ENCODE measurements at places on chromosomes 6 and 20.

DNA sequence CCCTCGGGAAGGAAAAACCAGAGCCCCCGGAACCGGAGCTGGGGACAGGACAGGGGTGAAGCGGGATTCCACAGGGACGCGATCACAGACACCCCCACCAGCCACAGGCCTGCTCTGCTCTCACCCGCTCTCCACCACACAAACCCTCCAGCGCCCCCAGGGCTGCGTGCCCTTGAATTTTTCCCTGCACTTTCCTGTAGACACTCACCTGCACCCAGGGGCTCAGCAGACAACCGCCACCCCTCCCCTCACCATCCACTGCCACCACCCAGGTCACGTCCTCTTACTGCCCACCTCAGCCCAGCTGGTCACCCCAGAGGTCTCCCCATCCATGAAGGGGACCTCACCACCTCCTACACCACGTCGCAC lies 631 bp downstream of the ULBP2 start:
- no peak for DNase-seq

GRCh38 chr6:113406048-113406695 lies 451.0 kb upstream of the MARCKS start:
- DNase-seq, result no peak

DNA sequence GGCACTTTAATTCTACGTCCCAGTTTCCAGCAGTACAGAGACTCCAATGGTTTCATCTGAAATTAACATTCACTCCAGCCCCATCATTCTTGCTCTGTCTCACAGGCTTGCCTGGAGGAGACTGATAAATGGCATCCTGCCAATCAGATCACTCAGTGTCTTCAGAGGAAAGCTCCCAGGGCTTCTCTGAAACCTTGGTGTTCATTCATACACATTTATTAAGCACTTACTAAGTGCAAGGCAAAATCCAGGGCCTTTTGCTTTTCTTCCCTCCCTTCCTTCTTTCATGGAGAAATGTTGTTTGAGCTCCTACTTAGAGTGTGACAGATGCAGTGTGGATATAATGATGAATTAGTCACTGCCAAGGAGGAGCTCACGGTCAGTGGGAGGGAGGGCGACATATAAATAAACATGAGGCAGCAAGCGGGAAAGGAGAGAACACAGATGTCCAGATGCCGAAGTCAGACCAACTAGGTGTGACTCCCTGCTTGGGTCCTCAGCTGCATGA lies 106.7 kb upstream of the DTNBP1 start:
- DNase-seq, result no peak

DNA sequence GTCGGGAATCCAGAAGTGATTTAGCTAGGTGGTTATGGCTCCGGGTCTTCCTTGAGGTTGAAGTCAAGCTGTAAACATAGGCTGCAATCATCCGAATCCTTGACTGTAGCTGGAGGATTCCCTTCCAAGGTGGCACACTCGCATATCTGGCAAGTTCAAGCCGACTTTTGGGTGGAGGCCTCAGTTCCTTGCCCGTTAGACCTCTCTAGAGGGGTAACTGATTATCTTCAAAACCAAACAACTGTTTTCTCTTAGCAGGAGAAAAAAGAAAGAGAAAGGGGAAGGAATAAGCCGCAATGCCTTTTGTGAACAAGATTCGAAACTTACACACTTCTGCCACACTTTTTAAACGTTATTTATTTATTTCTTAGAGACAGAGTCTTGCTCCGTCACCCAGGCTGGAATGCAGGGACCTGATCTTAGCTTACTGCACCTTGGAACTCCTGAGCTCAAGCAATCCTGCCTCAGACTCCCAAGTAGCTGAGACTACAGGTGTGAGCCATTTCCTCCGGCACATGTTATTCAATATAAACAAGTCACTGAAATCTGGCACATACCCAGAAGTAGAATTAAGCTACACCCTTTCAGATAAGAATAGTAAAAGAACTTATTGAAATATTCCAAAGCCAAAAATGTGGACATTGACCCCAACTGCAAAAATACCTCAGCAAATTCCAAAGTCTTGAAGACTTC lies 76.3 kb downstream of the HFE start:
- no peak for DNase-seq

- no peak for DNase-seq
These were observed 28.2 kb upstream of the NOX3 start for GRCh38 chr6:155483858-155484257.

GRCh38 chr6:26056583-26057350 lies 30.5 kb upstream of the HFE start:
- peak; percentile 33 for DNase-seq

- no peak for DNase-seq
These were observed 662 bp upstream of the SLC9A8 start for GRCh38 chr20:49811825-49812506.

GRCh38 chr6:155701342-155701741 lies 245.7 kb upstream of the NOX3 start:
- DNase-seq, result no peak

- no peak for DNase-seq
These were observed 125.0 kb upstream of the HDGFL1 start for GRCh38 chr6:22444330-22444729.

- DNase-seq, result no peak
These were observed 5.8 kb downstream of the SGK1 start for GRCh38 chr6:134312038-134312660.

- no peak for DNase-seq
These were observed 775.6 kb downstream of the PHF3 start for GRCh38 chr6:64411226-64411625.

- DNase-seq, result no peak
These were observed 729.2 kb upstream of the MARCKS start for GRCh38 chr6:113127786-113128419.

DNA sequence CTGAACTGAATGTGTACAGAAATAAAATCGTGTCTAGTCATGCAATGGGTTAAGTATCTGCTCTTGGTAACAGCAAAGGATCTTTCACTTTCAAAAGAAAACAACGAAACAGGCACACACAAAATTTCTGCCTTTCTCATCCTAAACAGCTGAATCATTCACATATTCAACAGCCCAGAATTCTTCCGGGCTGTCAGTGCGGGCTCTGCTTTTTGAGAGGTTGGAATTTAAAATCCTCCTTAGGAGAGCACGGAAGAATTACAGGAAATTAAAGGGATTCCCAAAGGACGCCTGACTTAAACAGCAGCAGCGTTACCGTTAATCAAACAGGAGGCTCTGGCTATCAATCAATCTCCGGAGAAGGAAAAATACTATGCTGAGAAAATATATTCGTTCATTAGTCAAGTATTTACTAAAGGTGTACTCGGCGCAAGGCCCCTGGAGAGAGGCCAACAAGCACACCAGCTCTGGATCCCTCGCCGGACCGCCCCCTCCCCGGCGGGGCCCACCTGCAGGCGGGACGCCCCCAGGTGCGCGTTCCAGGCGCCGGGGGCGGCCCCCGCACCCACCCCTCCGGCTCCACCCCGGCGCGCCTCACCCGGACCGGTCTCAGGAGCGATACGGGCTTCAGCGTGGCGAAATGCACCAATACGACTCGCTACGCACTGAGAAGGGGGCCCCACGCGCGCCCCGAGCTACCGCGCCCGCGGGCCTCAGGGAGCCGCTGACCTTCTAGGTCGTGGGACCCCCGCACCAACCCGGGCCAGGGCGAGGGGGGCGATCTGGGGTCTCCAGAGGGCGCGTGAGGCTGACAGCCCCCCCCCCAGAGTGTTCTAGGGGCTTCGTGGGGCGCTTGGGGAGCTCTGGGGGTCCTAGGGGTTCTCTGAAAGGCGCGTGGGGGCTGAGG lies 1.0 kb downstream of the NAPB start:
- peak; percentile 50 for DNase-seq

- no peak for DNase-seq
These were observed 42.4 kb downstream of the ARHGAP18 start for GRCh38 chr6:129667621-129668020.

GRCh38 chr6:147528511-147529145 lies 20.1 kb downstream of the SAMD5 start:
- no peak for DNase-seq

- DNase-seq, result no peak
These were observed 987.0 kb downstream of the HACE1 start for GRCh38 chr6:103872678-103873077.

DNA sequence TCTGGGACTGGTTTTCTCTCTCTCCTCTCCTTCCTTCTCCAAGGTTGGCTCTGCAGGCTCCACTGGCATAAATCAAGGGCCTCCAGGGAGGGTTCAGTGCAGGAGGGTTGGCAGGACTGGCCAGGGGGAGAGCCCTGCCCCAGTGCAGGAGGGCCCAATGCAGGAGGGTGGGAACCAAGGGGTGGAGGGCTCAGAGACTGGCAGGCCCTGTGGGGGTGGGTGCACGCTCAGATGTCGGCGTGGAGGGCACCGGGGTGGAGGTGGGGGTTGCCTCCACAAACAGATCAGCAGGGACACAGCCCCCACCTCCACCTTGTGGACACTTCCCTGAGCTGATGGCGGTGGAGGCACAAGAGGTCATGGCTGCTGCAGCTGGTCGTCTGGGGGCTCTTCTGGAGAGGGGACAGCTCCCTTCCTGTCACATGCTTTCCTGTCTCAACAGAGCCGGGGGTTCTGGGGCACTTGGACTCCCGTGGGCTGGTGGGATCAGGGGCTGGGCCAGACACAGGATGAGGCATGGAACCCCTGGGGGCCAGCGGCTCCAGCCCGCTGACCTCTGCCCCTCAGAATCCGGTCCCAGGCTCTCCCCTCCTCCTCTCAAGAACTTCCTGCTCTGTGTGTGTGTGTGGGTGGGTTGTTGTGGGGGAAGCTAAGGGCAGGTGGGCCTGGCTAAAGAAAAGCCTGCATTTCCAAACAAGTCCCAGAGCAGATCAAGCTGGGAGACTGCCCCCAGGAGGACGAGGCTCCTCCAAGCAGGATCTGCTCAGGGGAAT lies 2.7 kb upstream of the ABHD16B start:
- no peak for DNase-seq

GRCh38 chr6:35603326-35604202 lies 85.2 kb downstream of the FKBP5 start:
- DNase-seq, result no peak

- DNase-seq, result no peak
These were observed 38.7 kb downstream of the KAT14 start for GRCh38 chr20:18176318-18176785.

- no peak for DNase-seq
These were observed 146.6 kb upstream of the GLP1R start for GRCh38 chr6:38901802-38902522.

DNA sequence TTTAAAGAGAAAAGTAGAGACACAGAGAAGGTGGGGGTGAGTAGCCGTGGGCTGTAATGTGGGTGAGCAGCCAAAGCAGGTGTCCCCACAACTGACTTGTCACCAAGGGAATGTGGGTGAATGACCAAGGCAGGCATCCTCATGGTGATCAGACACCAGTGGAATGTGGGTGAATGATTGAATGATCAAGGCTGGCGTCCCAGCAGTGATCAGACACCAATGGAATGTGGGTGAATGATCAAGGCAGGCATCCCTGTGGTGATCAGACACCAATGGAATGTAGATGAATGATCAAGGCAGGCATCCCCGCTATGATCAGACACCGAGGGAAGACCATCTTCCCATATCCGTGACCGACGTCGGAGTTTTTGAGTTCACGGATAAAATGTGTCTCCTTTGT lies 49.8 kb upstream of the OR14J1 start:
- DNase-seq, result no peak

DNA sequence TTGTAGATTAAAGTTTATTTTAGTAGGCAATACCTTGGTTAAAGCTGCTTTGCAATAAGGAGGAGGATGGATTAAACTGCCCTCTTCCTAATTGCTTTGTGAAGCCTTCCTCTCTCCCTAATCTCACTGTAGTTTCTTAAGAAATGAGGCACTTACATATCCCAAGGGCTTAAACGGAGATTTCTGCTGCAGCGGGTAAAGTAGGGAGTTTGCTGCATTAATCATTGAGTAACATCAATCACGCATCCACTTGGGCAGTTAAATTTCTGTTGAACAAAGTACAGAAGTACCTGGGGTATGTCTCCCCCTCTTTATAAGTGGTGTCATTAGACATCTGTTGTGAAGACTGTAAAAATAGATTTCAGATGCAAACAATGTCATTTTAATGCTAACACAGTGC lies 29.5 kb upstream of the ARID1B start:
- no peak for DNase-seq

GRCh38 chr6:151007922-151008321 lies 142.4 kb downstream of the MTHFD1L start:
- no peak for DNase-seq
